AG09309 (cell line): ENCODE measurements at places on chromosomes 13 and 19.
A peak's percentile ranks its signal among the peaks of the same experiment; 100 is the strongest.

GRCh38 chr19:18771328-18772242, 19.5 kb downstream of the COMP start:
- no peak for DNase-seq

DNA sequence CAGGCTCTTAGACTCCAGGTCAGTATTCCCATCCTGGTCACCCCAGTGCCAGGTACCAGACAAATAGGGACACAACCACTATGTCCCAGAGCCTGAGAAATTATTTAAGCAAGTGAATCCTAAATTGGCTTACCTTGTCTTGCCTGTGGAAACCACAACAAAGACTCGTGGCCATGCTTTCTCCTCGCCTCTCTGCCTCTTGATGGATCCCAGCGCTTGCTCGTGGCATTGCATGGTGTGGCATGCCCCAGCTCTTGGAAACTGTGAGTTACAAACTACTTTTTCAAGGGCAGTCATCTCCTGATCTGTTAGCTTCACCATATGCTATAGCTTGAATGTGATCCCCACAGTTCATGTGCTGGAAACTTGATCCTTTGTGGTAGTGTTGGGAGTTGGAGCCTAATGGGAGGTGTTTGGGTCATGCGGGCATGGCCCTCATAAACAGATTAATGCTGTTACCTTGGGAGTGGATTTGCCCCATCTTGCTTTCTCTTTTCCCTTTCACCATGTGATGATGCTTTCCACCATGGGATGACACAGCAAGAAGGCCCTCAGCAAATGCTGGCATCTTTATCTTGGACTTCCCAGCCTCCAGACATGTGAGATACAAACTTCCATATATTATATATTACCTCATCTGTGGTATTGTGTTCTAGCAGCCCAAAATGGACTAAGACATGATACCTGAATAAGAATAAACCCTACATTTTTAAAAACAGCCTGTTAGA, 31.2 kb downstream of the SPRYD7 start:
- DNase-seq: no peak

GRCh38 chr19:51136851-51137551, 5.1 kb upstream of the SIGLEC7 start:
- no peak for DNase-seq

- DNase-seq: no peak
Observed at GRCh38 chr13:111789011-111789410, 277.9 kb upstream of the SOX1 start.

DNA sequence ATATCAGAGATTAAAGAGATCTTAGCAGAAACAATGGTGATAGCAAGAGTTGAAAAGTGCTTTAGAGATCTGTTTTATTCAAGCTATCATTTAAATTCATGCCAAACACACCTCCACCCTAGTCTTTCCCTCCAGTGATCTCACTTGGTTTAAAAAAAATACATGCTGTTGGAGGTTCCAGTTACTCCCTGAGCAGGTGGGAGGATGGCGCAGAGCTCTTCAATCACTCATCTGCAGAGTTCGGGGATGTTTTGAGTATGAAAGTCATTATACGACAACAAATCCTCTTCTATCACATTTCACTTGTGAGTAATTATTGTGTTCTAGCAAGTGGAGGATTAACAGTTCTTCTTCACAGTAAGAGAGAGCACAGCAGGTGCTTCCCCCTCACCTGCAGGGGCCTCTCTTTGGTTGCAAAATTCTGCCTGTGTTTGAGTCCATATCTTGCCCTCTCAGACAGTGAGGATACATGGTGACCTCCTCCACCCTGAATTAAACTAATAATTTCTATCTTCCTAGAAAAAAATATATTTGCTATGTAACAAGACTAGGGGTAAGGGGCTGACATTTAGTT, 376.7 kb downstream of the LIG4 start:
- DNase-seq: no peak

DNA sequence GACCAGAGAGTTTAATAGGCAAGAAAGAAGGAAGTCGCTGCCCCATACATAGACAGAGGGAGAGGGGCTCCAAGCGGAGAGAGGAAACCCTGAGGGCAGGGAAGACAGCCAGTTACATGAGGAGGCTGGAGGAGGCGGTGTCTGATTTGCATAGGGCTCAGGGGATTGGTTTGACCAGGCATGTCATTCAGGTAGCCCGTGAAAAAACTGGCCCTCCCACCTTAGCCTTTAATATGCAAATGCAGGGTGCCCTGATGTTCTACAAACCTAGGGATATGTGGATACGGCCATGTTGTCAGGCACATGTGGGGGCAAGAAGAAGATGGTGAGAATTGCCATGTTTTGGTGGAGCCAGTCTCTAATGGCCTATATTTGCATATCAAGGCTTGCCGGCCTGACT, 1461.6 kb downstream of the PCDH9 start:
- no peak for DNase-seq

DNA sequence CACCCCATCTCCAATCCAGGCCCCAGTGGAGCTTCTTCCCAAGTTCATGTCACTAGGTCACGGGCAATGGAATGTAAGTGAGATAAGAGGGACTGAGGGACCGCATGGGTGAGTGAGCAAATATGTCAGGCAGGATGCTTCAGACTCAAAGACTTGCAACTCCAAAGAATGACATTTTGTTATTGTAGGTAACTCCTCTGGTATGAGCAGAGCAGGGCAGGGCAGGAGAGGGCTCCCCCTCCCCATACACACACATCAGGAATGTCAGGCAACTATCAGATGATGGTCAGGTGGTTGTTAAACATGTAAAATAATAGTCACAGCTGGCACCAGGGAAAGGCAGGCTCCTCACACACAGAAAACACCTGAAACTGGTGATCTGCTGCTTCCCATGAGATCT, 10.6 kb downstream of the ERVV-2 start:
- no peak for DNase-seq

DNA sequence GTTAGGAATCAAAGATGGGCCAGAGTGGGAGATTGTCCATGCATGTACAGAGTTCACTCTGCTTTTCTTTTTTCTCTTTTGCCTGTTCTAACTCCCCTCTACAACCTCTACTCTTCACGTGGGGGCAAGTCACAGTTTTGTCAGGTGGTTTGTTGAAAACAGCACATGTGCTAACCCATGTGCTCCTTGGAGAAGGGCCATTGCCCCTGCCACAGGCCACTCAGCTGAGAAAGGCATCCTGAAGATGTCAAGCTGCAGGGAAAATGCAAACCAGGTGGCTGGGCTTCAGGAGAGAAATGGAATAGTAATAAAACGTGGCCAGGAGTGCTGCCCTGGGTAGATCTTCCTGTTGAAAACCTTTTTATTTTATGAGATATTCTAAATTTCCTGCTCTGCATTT, 35.3 kb upstream of the SLC10A2 start:
- no peak for DNase-seq

DNA sequence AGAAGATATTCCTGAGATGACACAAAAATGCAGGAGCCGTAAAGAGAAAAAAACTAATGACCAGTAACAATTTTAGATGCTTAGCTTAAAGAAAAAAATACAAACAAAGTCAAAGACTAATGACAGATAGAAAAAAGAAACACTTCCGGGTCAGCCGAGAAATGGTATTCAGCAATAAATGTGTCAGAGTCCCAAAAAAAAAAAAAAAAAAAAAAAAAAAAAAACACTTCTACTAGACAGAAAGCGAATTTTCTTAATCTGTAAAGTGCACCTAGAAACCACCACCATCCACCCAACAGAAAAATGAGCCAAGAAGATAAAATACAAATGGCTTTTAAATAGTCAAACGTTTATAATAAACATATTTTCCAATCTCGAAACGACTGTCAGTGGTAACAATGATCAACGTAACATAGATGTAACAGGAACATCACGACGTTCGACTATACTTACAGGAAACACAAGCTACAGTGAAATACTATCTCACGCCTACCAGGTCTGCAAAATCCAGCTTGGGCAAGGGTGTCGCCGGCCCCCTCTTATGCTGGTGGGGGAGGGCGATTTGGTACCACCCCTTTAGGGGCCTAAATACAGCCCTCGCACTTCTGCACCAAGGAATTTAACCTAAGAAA, 10.6 kb downstream of the ABHD17A start:
- DNase-seq: no peak

- DNase-seq: peak; percentile 56
Observed at GRCh38 chr13:40102854-40103253, 447.4 kb downstream of the COG6 start.

GRCh38 chr13:24280720-24281119, 28.7 kb upstream of the C1QTNF9 start:
- no peak for DNase-seq
